AG20443 (cell line): ENCODE measurements at places on chromosomes 12 and 14.
A peak's percentile ranks its signal among the peaks of the same experiment; 100 is the strongest.

DNA sequence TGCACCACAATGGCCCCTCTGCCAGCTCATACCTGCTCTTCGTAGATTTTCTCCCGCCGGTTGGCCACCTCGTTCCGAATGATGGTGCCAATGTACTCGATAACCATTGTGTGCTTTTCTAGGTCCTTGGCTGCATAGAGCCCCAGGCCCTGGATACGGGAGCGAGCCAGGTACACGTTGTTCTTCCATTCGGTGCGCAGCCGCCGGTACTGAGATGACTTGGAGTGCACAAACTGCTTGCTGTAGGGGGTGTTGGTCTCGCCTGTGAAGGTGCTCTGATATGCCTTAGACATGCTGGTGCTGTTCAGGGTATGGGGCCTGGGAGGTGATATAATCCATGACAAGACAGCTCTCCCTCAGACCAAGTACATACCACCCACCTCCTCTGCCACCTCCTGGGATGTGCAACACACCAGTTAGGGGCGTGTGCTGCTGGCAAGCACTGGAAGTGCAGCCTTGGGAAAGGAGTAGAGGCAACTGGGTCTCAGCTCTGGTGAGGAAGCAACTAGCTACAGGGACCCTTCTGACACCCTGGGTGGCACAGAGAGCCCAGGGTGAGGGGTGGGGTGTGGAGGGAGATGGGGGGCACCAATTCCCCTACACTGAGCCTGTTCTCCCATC is 4.1 kb upstream of the PRKAG1 start:
- DNase-seq: no peak

GRCh38 chr12:104177663-104178501 is 37.7 kb upstream of the TXNRD1 start:
- peak; percentile 91 for DNase-seq

DNA sequence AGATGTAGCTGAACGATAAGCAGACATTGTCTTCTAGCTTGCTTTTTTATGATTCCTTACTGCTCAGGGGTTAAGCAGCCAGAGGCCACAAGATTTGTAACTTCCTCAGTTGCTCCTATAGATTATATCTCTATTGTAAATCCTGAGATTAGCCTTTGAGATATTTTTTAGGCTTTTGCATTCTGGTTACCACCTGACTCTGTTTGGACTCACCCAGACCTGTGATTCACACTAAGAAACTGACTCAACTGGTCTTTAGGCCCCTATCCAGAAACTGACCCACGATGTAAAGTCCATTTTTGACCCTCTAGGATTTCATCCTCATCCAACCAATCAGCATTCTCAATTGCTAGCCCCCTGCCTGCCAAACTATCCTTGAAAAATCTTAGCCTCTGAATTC is 194.4 kb downstream of the RASSF9 start:
- no peak for DNase-seq

DNA sequence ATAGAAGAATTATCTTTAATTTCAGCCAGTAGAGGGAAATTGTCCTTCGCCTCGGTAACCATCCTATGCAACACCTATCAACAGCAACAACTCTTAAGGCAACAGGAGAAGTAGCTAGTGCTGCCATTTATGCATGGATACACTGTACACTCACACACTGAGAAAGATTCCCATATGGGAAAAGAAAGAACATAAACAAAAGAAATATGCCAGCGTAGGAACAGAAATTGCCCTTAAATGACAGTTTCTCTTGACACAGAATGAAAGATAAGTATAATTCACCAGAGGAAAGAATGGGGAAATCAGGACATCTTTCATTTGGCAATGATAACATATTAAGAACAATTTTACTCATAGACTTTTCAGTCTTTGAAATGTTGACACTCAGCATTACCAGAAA is 466.9 kb downstream of the BCAT1 start:
- no peak for DNase-seq

GRCh38 chr12:126482238-126482889 is 1417.1 kb downstream of the AACS start:
- DNase-seq: no peak

- no peak for DNase-seq
These were observed 939.5 kb downstream of the SLC16A7 start for GRCh38 chr12:60535363-60535762.

GRCh38 chr14:94411638-94412037 is 23.2 kb upstream of the SERPINA1 start:
- DNase-seq: no peak
